Activated CD4-positive, alpha-beta memory T cell treated with anti-CD3 and anti-CD28 coated beads for 36 hours (primary cell): ENCODE measurements at places on chromosomes 4 and X.
A peak's percentile ranks its signal among the peaks of the same experiment; 100 is the strongest.

DNA sequence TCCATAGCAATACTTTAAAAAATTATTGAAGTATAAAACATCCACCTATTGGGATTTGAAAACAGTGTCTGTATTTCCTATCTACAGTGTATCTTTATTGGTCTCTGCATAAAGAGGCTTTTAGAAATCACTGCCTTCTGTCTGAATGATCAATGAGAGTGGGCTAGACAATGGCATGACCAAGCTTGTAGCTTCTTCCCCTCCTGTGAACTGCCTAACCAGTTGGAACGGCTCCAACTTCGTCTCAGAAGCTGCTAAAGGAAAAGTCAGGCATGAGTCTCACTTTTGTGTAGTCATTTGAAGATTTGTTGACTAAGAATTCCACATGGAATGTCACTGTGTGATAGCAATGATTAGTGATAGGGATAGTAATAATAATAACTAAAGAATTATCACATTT, 64.2 kb downstream of the INTS12 start:
- no peak for DNase-seq

DNA sequence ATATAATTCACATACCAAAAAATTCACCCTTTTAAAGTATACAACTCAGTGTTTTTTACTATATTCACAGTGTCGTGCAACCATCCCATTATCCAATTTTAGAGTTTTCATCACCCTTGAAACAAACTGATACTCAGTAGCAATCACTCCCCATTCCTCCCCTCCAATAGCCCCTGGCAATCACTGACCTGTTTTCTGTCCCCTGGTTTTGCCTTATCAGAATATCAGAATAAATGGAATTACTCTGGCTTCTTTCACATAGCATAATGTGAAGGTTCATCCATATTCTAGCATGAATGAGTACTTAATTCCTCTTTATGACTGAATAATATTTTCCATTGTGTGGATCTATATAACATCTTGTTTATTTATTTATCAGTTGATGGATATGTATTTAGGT, 153.2 kb downstream of the AASDH start:
- DNase-seq = no peak

- no peak for DNase-seq
These were observed 74.8 kb downstream of the IL15 start for GRCh38 chr4:141711211-141711610.

GRCh38 chr4:51833236-51833635, 9.7 kb upstream of the DCUN1D4 start:
- DNase-seq = no peak

GRCh38 chr4:165294907-165295306, 32.6 kb upstream of the MSMO1 start:
- DNase-seq = peak; percentile 20

DNA sequence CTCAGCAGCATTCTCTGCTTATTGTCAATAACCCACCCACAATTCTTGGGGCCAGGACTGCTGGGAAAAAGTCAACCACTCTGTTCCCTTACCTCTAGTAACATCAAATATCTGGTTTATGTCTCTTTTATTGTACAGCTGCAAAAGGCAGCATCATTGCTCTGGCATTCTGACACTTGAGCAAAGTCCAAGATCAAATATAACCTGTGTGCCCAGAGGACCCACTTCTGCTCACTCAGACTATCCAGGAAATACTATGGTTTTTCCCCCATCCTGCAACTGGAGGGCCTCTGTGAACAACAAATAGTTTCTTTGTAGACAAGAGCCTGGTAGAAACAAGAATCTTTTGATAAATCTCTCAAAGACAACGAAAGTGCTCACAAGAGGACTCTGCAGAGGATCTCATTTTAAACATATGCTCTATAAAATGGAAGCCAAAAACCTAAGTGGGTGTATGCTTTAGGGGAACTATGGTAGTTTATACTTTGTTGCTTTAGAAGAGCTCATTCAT, 154.7 kb downstream of the RAB28 start:
- DNase-seq = no peak

DNA sequence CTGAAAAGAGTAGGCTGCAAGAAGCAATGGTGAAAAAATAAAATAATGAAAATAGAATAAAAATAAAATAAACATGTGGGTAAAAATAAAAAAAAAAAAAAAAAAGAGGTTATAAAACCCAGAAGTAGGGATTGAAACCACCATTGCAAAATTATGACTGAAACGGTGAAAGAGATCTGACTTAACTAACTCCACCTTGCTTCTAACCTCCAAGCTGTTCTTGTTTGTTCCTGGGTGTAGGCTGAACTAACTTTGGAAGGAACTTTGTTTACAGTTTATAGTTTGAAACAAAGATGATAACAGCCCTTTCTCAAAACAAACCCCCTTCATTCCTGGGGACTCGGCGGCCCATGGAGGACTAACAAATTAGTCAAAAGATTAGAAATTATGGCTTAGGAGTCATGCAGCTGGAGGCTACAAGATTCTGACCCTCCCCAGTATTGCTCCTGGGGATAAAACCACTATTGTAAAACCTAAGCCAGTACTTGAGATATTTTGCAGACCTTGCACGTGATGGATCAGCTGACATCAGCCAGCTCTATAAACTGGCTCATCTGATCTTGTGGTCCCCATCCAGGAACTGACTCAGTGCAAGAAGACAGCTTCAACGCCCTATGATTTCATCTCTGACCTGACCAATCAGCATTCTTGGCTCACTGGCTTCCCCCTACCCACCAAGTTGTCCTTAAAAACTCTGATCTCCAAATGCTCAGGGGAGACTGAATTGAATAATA, 30.4 kb downstream of the DDX60L start:
- DNase-seq = peak; percentile 52

DNA sequence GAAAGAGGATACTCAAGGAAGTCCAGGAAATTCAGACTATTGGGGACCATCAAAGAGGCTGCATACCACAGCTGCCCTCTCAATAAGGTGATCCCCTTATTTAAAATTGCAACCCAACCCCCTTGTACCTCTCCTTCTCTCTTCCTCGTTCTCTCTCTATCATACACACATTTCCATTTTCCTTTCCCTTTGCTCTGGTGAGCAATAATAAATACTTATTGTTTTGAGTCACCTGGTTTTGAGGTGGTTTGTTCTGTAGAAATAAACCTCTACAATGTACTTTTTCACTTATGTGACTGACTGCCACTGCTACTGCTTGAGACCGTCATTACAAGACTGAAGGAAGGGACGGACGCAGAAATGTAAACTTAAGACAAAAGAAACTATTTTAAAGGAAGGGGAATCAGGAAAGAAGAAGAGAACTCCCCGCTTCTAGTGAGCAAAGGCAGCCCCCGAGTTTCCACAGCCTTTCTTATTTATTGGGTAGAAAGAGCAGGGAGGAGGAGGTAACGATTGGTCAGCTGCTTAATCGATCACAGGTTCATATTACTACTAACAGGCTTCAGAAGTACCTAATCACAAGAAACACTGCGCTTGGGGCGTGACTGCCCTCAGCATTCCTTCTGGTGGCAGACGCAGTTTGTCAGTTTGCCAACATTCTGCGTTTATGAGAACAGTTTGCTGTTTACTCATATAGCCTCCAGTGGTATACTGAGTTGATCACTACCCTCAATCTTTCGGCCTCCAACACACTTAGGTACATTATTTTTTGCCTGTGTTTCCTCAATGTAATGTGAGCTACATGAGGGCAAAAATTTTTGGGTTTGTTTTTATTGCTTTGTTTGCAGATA, 16.9 kb upstream of the TMEM165 start:
- no peak for DNase-seq

DNA sequence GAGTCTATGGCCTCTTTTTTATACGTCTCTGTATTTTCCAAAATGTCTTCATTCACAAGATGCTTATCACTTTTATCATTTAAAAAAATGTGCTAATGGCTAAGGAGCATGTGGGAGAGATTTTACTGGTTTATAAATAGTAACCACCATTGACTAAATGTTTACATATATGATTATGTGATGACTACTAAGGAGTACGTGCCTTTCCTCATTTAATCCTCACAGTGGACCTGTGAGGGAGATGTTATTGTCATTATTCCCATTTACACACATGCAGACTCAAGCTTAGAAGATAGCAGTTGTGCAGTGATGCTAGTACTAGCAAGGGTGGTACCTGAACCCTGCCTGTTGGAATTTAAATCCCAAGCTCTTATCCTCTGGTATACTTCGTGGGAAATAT, 2.4 kb downstream of the SRD5A3 start:
- DNase-seq = no peak

- DNase-seq = no peak
These were observed 21.9 kb downstream of the REELD1 start for GRCh38 chr4:146236216-146236615.

DNA sequence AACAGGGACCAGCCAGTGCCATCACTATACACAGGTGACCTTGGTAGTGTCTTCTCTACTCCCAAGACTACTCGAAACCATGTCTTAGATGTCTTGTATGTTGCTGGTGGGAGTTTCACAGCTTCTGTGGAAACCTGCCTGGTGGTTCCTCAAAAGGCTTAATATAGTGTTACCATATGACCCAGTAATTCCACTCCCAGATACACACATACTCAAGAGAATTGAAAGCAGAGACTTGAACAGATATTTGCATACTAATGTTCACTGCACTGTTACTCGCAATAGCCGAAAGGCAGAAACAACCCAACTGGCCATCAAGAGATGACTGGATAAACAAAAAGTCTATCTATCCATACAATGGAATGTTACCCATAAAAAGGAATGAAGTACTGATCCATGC, 3.1 kb downstream of the TFDP3 start:
- no peak for DNase-seq

- DNase-seq = no peak
These were observed 93.3 kb downstream of the TMEM47 start for GRCh38 chrX:34563804-34564203.

- peak; percentile 61 for DNase-seq
These were observed 144.6 kb upstream of the NOCT start for GRCh38 chr4:138870737-138871554.

GRCh38 chr4:155889031-155889793, 14.3 kb upstream of the TDO2 start:
- DNase-seq = no peak

- no peak for DNase-seq
These were observed 166.7 kb downstream of the FAT4 start for GRCh38 chr4:125481334-125482045.

DNA sequence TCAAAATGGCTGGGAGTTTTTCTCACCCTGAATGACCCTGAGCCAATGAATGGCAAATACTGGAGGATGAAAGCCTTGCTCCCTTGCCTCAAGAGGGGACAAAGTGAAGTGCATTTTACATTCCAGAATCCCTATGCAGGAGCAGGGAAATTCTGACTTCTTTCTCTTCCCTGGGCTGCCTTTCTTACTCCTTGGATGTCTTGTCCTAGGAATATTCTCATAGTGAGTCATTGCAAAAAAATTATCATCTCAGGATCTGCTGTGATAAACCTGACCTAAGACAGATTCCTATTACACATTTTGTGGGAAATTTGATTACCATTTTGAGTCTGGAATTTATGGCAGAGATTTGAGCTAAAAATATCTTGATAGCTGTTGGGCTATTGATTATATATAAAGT, 199.9 kb downstream of the TMA16 start:
- no peak for DNase-seq

GRCh38 chr4:169557061-169557636, 55.2 kb downstream of the NEK1 start:
- no peak for DNase-seq

GRCh38 chr4:166324321-166324720, 451.3 kb downstream of the TLL1 start:
- DNase-seq = no peak

- DNase-seq = no peak
These were observed 154.8 kb upstream of the SLIT2 start for GRCh38 chr4:20096911-20097310.

- DNase-seq = no peak
These were observed 237.4 kb downstream of the SPANXN1 start for GRCh38 chrX:145484740-145485139.

DNA sequence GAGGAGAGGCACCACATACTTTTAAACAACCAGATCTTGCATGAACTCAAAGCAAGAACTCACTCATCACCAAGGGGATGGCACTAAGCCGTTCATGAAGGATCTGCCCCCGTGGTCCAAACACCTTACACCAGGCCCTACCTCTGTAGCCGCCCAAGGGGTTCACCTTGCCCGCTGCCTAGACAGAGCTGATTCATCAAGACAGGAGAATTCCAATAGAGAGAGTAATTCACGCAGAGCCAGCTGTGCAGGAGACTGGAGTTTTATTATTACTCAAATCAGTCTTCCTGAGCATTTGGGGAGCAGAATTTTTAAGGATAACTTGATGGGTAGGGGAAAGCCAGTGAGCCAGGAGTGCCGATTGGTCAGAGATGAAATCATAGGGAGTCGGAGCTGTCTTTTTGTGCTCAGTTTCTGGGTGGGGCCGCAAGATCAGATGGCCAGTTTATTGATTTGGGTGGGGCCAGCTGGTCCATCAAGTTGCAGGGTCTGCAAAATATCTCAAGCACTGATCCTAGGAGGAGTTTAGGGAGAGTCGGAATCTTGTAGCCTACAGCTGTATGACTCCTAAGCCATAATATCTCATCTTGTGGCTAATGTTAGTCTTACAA, 364.7 kb downstream of the PCDH7 start:
- no peak for DNase-seq

DNA sequence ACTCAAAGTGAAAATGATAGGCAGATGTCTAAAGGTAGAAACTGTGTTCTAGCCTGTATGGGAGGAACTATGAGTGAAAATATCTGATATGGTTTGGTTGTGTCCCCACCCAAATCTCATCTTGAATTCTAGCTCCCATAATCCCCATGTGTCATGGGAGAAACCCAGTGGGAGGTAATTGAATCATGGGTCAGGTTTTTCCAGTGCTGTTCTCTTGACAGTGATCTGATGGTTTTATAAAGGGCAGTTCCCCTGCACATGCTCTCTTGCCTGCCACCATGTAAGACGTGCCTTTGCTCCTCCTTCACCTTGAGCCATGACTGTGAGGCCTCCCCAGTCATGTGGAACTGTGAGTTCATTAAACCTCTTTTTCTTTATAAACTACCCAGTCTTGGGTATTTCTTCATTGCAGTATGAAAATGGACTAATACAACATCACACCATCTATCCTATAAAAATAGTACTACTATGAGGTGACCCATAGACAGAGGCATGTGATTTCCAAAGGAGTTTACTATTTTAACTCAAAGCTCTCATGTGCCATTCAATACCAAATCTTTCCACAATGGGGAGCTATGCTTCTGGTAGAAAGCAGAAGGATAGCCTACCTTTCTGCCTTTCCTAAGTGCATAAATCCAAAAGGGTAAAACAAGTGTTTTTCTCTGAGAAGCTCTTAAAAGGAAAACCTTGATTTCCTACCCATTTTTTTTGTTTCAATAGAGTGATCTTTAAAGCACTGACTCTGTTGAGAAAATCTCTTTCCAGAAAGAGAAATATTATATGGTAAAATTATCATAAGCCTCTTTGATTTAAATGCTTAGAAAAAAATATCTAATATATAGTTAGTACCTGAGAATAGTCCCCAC, 38.8 kb downstream of the SEC31A start:
- no peak for DNase-seq

GRCh38 chr4:150056569-150056968, 21.7 kb upstream of the DCLK2 start:
- no peak for DNase-seq
